Dermis blood vessel endothelial cell (primary cell): ENCODE measurements at places on chromosomes 13 and 19.

DNA sequence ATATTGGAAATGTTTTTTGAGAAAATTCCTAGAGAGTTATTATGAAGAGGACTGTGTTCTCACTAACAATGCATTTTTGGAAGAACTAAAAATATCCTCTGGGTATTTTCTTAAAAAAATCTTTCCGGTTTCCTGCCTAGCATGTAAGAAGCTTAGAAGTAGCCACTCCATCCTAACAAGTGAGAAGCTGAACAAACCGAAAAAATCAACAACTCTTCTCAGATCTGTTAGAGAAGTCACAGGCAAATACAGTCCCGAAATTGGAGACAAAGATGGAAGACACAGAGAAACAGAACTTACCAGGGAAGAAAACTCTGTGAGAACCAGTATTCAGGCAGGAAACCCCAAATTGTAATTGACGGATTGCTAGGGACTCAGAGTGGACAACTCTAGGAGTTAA is 173.0 kb downstream of the KLF12 start:
- DNase-seq: no peak

DNA sequence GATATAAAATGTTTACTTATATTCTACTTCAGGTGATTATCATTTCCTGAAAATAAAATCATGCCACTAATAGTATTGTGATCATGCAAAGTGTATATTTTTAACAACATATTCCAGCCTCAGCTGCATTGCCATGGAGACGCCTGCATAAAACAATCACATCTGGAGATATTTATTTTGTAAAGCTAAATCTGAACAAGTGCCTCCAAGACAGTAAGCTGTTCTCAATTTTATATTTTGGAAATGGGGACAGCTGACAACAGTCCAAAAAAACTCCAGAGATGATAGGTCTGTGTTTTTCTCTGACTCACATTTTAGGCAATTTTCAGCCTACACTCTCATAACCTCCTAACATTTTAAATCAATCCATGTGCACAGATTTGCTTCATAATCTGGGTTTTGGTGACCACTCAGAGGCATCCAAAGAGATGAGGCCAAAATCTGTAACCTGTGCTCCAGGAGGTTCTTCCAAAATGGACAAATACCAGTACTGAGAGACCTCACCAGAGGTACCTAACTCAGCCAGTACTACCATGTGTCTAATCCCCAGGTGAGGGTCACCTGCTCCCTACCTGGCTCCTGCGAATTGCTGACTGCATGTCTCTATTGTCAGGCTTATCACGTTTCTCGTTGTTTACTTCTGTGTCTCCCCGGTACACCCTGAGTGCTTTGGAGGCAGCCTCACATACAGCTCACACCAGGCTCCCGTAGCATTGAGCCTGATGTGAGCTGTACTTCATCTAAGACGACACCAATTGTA is 62.7 kb downstream of the COL4A1 start:
- DNase-seq: no peak

DNA sequence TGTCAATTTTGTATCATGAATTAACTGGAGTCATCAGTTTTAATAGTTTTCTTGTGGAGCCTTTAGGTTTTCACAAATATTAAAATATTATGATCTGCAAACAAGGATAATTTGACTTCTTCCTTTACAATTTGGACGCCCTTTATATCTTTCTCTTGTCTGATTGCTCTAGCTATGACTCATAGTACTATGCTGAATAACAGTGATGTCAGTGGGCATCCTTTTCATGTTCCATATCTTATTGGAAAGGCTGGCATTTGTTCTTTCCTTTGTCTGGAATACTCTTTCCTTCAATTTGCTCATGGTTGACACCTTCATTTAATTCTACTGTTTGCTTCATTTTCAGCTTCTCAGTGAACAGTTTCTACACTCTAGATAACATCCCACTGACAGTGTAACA is 1129.3 kb downstream of the SLITRK5 start:
- no peak for DNase-seq

DNA sequence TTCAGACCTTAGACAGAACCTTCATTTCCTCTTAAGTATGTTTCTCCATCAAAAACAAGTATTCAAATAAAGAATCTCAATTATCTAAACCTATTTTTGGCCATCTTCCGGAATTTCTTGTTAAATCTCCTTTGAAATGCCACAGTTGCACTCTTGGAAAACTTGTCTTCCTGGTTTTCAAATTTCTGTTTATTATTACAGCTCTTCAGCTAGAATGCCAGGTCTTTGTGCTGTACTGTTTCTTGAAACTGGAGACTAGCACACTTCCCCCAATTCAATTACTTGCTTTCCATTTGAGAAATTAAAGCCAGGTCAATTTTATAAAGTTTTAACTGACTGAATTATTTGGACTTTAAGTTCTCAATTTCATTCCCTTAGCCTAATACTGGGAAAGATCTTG is 10.2 kb downstream of the KCNRG start:
- DNase-seq: peak; percentile 44

- no peak for DNase-seq
Observed at GRCh38 chr13:85737952-85738351, 61.3 kb downstream of the SLITRK6 start.

GRCh38 chr19:16405797-16406196 is 66.0 kb downstream of the EPS15L1 start:
- no peak for DNase-seq

DNA sequence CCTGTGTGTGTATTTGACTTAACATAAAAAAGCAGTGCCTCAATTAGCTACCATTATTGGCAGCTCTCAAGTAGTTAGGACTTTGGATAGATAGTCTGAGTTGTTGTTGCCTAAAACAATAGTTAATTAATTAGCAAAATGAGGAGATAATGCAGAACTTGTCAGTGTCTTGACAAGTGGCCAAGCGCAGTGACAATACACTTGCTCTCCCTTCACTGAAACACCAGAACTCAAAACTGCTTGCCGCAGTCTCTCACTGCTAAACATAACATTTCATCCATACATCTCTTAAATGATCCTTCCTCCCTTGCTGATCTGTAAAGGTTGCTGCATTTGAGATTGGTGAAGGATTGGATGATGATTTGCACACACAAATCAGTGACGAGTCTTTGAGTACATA is 61.7 kb downstream of the ARHGAP35 start:
- no peak for DNase-seq

GRCh38 chr19:4369888-4370260 is 26.5 kb downstream of the MPND start:
- peak; percentile 82 for DNase-seq

GRCh38 chr13:76799696-76800095 is 86.5 kb downstream of the KCTD12 start:
- DNase-seq: peak; percentile 92

GRCh38 chr19:40411125-40411842 is 1.9 kb downstream of the PRX start:
- DNase-seq: no peak

GRCh38 chr19:41853344-41853743 is 6.7 kb upstream of the RPS19 start:
- no peak for DNase-seq

- DNase-seq: peak; percentile 80
Observed at GRCh38 chr19:47598407-47599349, 10.3 kb upstream of the BICRA start.

GRCh38 chr19:46515879-46516350 is 20.2 kb upstream of the PNMA8B start:
- DNase-seq: peak; percentile 58

DNA sequence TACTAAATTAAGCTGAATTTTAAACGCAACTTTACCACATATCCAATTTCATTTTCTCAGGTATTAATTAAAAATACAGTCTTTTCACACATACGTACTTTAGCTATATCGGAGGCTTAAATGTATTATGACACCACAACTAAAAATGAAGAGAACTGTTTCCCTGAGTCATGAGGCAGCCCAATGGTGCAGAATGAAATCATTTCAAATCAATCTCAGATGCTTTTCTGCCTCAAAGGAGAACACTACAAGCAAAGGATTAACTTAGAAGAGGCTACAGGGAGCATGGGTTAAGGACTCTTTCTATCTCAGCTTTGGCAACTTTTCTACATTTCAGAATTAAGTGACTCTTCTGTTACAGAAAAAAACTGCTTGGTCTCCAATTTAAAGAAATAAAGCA is 516.3 kb upstream of the HTR2A start:
- DNase-seq: no peak

- peak; percentile 60 for DNase-seq
Observed at GRCh38 chr13:41311406-41312175, 524 bp downstream of the NAA16 start.

GRCh38 chr13:111789420-111789819 is 277.5 kb upstream of the SOX1 start:
- DNase-seq: no peak
